HFFc6 (cell line): ENCODE measurements at places on chromosomes 16 and 17.

GRCh38 chr16:554297-554621 is 5.9 kb upstream of the PRR35 start:
- DNase-seq: no peak

GRCh38 chr17:27506348-27507218 is 50.3 kb downstream of the KSR1 start:
- DNase-seq: no peak

DNA sequence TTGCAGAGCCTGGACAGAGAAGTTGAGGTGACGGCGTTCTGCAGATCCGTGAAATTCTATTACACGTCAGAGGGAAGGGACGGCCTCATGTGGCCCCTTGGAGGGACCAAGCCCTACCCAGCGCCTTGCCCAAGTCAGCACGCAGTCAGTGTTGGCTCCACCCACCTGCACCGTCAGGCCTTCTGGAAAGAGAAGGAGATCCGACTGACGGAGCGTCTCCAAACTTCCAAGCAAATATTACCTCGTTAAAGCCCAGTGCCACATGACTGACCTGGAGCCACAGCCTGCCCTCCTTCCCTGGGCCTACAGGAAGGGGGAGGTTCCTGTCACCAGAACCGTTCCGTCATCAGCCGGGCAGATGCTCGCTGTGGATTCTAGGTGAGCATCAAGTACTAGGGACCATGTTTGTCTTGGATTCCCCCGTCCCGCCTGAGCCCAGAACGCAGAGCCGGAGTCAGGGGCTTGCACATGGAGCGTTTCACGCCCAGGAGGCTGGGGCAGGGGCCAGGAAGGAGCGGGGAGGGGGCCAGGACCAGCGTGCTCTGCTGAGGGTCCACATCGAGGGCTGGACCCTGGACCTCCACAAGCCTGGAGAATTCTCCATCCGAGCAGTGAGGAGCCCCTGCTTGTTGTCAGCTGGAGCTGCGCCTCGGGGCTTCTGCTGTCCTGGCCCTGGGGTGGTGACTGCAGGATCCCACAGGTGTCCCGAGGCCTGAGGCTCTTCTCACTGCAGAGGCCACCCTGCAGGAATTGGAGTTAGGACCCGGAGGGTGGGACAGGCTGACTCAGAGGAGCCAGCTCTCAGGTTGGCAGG is 22.6 kb upstream of the METRNL start:
- DNase-seq: no peak

DNA sequence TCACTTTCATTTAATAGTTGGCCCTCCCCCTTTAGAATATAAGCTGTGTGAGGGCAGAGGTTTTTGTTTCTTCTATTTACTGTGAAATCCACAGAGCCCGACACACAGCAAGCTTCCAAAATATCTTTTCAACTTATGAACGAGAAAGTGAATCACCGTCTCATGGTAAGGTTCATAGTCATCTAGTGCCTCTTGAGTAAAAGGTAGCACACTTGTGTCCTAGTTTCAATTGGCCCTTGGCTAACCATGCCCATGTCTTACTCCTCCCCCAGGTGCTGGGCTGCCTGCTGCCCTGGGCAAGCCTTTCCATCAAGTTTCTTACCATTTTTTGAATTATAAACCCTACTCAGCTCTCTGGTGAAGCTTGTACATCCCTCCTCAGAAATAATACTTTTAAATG is 12.4 kb upstream of the GP2 start:
- no peak for DNase-seq

DNA sequence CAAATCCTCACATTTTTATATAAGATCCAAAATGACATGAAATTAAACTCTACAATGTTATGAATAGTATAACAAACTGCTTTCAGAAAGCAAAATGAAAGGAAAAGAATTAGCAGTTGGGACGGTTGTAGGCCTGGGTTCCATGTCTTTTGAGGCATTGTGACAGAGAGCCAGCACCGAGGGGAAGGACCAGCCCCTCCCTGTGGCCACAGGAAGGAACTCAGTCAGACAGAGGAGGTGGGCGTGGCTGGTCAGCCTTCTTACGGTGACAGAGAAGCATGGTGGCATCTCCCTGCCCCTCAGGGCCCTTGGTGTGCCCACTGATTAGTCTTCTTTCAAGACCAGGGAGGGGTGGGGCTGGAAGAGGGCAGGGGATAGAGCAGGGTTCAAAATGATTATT is 5.7 kb downstream of the ZNF319 start:
- no peak for DNase-seq

- no peak for DNase-seq
Measured at GRCh38 chr16:386641-387156, 4.9 kb upstream of the PGAP6 start.

- DNase-seq: no peak
Measured at GRCh38 chr17:227078-227945, 45.9 kb upstream of the DOC2B start.

- peak; percentile 21 for DNase-seq
Measured at GRCh38 chr17:59004338-59005111, 102.2 kb downstream of the TRIM37 start.

GRCh38 chr17:57574040-57574513 is 171.0 kb downstream of the CCDC182 start:
- peak; percentile 21 for DNase-seq

GRCh38 chr16:2148714-2149629 is 547 bp downstream of the RAB26 start:
- DNase-seq: no peak

DNA sequence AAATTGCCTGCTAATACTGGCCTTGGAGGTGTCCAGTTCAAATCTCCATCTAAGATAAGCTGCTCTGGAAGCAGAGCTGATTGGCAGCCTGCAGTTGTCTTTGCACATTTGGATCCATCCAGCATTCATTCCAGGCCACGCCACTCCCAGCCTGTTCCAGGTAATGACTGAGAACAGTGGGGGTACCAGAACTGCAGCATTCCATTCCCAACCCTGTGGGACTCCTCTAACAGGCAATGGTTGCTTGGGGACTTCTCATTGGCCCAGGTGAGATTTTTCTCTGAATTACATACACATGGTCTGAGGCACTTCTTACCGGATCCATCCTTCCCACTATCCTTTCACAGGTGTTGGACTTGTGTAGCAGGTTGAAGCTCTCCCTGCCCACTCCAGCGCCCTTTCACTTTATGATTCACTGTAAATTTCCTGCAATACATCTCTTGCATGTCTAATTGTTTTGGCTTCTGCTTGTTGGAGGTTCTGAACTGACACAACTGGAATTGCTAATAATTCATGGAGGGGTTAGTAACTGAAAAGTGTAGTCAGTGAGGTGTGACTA is 206.1 kb upstream of the ZFHX3 start:
- no peak for DNase-seq

DNA sequence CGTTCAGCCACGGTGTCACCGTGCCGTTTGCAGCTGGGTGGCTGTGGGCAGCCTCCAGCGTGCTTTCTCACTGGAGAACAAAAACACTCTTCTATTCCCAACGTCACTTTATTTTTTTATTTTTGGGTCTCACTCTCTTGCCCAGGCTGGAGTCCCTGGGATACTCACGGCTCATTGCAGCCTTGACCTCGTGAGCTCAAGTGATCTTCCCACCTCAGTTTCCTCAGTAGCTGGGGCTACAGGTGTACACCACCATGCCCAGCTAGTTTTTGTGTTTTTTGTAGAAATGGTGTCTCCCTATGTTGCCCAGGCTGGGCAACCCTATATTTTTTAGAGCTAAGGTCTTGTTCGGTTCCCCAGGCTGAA is 34.4 kb upstream of the ZC3H18 start:
- DNase-seq: no peak
